ENCODE measurements at places on chromosomes 2 and 18. TPM values are rescaled to one million over a fixed set of nuclear protein-coding genes. Genes with fewer than 3 reads are reported as not detected.

DNA sequence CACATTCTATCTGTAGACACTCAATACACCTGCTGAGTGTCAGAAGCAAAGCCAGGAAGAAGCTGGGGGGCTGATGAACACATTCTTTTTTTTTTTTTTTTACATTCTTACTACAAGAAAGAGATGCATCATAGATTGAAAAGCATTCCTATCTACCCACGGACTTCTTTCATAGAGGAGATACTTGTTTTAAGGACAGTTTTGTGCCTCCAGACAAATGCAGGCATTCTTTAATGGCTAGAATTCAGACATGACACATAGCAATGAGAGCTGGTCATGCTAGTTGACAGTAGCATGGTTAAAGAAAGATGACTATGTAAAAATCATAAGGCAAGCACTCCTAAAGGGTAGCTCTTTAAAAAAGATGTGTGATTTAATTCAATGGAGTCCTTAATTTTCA is 110.2 kb downstream of the EPHA4 start:
- no peak for DNase-seq

DNA sequence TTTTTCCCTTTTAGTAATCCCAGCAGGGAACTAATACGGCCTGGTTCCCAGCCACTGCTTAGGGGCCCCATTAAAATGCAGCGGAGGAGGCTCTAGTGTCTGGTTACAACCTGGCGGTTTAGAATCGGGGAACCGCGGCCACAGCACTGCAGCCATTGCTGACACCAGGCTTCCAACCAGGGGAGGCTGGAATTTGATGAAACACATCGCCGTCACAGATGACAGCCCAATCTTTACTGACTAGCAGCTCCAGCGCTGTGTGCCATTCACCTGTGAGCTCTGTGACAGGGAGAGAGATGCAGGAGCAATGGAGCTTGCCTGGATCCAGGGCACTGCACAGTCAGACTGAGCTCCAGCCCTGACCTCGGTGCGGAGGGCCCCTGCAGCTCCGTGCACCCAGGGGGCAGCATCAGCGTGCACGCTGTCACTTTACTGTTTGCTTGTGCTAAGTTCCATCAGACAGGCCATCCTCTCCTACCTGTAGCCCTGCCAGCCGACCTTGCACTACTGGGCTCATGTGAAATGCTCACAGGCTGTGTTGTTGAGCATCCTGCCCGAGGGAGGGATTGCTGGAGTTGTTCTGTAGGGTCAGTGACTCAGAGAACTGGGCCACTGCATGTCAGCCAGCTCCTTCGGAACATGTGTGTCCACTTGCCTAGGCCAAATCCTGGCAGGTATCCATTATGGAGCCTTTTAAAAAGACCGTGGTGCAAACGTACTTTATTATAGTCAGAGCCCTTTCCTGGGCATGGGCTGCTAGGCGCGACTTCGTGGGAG is 203.5 kb downstream of the SEPTIN10 start:
- no peak for DNase-seq

Gene ACOXL
- not detected for total RNA-seq

Gene SP140
- 0.56 TPM for total RNA-seq

GRCh38 chr18:47484068-47484467 is 232.6 kb upstream of the SKOR2 start:
- no peak for DNase-seq

Gene DSEL
- total RNA-seq = 6.2 TPM

DNA sequence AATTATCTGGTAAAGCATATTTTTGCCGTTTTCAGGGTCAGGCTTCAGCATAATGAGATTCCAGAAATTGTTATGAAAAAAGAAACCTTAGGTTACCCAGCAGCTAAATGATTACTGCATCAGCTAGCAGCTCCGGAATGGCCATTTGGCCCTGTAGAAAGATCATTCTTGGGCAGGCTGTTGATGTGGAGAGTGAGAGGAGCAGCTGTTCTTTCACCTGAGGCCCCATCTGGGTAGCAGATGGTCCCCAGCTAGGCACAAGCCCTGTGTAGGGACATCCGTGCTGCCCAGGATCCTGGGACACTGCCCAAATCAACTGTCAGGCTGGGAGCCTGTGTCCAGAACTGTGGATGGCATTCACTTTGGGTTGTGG is 61.8 kb downstream of the NEDD4L start:
- DNase-seq = no peak

GRCh38 chr18:42641996-42642395 is 473.5 kb downstream of the RIT2 start:
- no peak for DNase-seq

Gene ALPG
- not detected for total RNA-seq

All from MG63 (cell line).